ENCODE measurements at places on chromosomes 1 and 21.

DNA sequence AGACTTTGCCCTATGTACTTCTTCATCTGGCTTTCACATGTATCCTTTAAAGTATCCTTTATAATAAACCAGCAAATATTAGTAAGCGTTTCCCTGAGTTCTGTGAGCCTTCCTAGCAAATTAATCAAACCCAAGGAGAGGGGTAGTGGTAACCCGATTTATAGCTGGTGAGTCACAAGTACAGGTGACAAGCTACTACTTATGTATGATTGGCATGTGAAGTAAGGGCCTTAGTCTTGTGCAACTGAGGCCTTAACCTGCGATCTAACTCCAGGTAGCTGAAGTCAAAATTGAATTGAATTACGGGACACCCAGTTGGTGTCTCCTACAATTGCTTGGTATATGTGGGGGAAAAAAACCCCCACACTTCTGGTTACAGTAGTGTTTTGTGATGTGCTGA lies 26.0 kb downstream of the SLC16A1 start:
- DNase-seq: no peak

- DNase-seq: no peak
Observed at GRCh38 chr1:214472364-214472763, 79.0 kb downstream of the PTPN14 start.

DNA sequence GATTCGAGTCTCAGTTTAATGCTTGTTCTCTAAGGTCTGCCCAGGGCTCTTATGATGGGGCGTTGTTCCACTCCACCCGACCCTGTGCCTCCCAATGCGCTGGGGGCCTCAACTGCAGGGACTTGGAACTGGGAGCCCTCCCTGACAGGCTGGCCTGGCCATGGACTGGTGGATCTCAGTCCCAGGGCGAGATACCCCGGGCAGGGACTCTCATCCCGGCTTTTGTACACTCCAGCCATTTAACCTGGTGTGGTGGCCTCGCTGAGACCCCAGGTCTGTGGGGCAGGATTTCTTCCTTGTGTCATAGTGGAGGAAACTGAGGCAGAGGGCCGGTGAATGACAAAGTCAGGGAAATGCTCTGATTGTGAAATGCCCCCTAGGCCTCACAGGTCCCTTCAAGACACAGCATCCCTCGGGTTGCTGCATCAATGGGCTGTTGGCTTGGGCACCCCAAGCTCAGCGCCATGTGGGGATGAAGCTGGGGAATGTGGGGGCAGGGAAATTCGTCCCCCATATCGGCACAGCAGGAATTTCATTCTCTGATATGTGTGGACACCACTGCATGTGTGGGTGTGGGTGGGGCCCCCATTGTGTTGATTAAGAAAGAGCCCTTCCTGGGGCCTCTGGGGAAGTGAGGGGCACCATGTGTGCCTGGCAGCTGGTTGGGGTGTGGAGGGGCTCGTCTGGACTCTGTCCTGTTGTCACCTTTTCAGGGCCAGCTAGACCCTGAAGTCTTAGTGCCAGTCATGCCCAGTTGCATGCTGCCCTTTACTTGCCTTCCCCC lies 19.9 kb upstream of the ZNF678 start:
- DNase-seq: no peak

- DNase-seq: no peak
Observed at GRCh38 chr1:231040800-231041718, 1.0 kb upstream of the FAM89A start.

DNA sequence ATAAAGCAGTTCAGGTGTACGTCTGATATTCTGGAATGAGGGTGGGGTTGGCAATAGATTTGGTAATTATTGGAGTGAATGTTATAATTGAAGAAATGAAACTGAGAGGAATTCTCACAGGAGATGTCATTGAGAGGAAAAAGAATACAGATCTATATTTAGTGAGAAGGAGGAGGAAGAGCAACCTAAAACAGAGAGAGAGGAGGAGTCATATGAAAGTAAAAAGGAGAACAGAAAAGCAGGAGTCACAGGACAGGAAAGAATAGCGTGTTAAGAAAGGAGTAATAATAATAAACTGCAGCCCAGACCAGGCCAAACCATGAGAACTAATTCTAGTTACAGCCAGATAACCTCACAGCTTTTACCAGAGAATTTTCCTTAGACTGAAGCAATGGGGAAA lies 62.7 kb upstream of the MROH9 start:
- DNase-seq: no peak

- no peak for DNase-seq
Observed at GRCh38 chr1:243256590-243256989, 749 bp downstream of the SDCCAG8 start.

DNA sequence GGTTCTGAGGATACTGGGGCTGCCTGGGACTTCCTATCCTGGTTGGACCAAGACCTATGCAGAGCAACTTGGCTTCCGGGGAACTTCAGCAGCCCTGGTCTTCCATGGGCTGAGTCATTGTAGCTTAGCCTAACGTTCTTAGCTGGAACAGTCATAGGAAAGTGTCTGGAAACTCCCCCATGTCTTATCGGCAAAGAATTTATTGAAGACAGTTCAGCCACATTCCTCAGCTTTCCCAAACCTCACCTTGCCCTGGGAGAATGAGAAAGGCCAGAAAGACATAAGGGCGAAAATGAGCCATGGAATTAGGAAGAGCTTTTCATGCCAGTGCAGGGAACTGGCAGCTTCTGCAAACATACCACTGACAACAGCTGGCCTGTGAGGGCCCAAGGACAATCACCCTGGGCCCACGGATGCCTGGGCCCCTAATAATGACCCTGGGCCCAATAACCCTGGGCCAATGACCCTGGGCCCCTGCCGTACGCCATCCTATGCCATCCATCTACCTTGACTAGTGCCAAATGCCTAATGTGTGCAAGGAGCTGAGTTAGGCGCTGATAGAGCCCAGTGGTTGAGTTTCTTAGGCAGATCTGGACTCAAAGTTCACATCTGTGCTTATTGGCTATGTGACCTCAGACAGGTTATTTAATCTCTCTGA lies 114.4 kb upstream of the GADD45A start:
- no peak for DNase-seq

DNA sequence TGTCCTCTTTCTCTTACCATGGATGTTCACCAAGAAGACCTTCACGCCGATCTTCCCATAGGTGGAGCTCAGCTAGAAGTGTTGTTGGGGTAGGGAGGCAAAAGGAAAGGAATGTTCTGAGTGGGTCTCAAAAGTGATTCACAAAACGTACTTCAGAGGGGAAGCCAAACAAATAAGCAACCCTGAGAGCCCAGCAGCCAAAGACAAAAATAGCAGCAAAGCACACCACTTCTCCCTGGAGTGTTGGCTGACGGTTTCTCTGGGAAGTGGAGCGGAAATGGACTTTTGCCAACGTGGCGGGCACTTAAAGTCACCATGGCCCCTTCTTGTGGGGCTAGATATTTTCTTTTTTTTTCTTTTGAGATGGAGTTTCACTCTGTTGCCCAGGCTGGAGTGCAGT lies 23.1 kb downstream of the SLC26A9 start:
- DNase-seq: peak; percentile 96

- DNase-seq: no peak
Observed at GRCh38 chr1:177307771-177308170, 137.0 kb downstream of the BRINP2 start.

DNA sequence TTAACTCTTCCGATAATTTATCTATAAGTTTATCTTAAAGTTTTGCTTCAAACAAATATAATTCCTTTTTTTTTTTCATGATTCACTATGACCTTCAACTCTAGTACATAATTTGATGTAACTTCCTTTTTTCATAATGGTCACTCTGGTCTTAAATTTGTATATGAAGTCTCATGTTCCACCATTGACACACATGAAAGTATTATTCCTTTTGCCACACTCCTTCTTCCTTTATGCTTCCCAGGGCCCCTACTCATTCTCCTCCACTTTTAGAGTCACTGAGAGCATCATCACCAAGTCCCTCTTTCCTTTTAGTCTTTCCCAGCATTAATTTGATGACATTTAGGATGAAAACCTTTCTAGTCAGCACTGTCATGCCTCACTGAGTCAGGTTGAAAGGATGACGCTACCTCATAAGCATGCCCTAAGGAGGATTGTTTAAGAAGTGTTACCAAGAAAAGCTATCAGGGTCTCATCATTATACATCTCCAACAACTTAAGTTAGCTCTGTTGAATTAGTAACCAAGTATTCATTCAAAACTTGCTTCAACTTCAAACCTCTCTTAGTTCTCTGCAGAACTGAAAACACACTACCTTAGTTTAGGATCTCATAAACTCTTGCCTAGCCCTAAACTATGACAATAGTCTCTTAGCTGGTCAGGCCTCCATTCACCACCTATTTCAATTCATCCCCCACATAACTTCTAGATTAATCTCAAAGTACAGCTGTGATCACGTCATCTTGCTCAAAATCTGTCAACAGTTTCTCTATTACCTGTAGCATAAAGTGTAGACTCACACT lies 14.5 kb downstream of the AUNIP start:
- DNase-seq: no peak

GRCh38 chr1:6603238-6603914 lies 707 bp upstream of the KLHL21 start:
- DNase-seq: no peak

DNA sequence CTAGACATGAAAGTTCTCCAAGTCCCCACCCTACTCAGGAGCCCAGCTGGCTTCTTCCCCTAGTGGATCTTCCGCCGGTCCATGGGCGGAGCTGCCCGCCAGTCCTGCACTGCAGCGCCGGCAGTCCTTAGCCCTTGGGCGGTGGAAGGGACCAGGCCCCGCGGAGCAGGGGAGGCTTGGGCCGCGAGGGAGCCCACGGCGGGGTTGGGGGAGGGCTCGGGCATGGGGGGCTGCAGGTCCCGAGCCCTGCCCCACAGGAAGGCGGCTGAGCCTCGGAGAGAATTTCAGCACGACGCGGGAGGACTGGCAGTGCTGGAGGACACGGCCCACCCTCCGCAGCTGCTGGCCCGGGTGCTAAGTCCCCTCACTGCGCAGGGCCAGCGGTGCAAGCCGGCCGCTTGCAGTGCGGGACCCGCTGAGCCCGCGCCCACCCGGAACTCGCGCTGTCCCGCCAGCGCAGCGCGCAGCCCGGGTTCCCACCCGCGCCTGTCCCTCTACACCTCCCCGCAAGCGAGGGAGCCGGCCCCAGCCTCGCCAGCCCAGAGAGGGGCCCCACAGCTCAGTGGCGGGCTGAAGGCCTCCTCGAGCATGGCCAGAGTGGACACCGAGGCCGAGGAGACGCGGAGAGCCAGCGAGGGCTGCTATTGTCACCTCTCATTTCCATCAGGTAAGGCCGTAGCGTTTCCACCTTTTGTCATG lies 1398.6 kb downstream of the MRPL39 start:
- no peak for DNase-seq

DNA sequence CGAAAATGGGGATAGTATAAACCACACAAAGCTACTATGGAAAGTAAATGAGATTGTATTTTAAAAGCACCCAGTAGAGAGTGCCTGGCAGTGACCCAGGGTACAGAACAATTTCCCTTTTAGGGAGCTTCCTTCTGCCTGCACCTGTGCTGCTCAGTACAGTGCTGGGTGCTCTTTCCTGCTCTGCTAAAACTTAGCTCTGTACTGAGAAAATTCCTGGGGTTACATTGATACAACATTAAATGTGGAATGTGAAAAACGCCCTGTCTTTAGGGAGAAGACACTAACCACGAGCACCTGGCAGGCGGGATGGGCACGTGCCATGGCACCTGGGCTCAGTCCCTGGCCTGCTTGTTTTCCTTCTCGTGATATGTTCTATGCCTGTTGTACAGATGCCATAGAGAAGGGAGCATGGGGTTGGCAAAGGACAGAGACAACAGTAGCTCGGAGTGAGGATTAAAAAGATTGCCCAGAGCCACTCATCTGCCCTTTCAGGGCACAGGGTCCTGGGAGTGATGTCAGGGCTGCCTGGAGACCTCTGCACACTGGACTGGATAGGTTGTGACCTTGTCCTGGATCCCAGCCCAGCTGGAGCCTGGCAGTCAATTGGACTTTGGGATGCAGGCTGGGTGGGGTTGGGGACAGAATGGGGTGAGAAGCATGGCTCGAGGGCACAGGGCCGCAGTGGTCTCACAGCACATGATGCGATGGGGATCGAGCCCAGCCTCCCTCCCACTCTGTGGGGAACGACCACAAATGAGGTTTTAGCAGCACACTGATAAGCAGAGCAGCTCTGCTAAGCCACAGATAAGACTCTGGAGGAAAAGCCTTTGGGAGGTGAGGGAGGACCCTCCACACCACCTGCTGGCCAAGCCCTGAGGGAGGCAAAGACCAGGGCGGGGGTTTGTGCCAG lies 4.2 kb downstream of the SPATA46 start:
- DNase-seq: no peak

DNA sequence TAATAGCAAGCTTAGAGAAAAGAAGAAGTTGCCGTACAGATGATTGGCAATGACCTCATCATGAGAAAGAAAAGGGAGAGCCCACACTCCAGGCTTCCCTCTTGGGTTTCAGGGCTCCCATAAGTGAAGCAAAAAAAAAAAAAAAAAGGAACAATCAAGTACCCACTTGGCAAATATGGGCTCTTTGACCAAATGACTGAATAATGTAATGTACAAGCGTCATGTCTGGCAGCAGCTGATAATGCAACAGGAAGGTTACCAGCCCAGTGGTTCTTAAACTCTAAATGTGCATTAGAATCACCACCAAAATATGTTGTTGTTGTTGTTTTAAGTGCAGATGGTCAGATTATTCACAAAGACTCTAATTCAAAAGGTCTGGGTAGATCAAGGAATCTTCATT lies 13.5 kb downstream of the TNFSF4 start:
- DNase-seq: no peak

- no peak for DNase-seq
Observed at GRCh38 chr21:35102488-35103371, 53.6 kb upstream of the RUNX1 start.

DNA sequence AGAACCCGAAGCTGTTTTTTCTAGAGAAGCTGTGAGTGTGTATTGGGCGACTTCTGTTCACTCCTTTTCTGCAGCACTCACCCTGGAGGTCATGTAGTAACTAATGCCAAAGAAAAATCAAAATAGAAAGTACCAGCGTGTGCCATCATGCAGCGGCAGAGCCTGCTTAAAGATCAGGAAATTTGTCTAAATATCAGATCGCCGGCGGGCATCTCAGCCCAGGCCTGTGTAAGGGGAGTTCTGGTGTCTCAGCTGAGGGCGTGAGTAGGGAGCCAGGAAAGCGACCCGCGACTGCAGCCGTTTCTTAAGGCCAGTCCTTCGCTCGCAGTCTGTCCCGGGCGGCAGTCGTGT lies 768 bp downstream of the EDARADD start:
- no peak for DNase-seq

GRCh38 chr1:242523719-242524570 lies 552 bp downstream of the PLD5 start:
- DNase-seq: no peak

DNA sequence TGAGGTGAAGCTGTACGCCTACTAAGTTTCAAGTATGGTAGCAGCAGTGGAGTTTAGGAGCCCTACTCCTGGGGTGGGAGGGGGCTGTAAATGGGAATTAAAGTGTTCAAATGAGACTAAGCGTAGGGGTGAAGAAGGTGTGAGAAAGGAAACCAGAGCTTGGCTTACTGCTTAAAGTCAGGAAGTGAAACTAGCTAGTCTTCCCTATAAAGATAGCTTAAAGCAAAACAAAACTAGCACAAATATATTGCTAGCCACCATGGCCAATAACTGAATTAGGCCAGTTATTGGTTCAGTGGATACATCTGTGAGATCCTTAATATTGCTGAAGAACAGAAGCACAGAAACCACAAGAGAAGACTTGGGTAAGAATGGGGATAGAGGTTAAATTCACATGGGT lies 492.2 kb upstream of the PKN2 start:
- DNase-seq: no peak

Data from NCI-H187 (cell line).